Fibroblast of skin of left quadriceps (primary cell): ENCODE measurements at places on chromosomes 5 and 9.
A peak's percentile ranks its signal among the peaks of the same experiment; 100 is the strongest.

- DNase-seq: no peak
Measured at GRCh38 chr9:111831371-111832108, 36.8 kb upstream of the SHOC1 start.

GRCh38 chr5:135178476-135179155, 144.6 kb upstream of the PITX1 start:
- no peak for DNase-seq

DNA sequence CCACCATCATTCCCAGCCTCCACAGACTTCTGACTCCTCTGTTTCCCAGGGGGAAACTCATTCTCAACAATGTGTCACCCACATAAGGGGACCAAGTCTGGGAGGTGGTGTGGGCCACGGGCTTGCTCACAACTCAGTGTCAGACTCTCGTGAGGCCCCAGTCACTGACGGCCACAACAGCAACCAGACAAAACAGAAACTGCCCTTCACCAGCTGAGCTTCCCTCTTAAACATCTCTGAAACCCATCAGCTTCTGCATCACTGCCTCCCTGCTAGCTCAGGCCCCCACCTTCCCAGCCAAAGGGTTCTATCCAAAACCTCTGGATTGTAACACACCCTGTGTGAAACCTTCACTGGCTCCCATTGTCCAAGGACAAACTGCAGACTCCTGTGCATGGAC, 273.4 kb downstream of the CDK5RAP2 start:
- no peak for DNase-seq

DNA sequence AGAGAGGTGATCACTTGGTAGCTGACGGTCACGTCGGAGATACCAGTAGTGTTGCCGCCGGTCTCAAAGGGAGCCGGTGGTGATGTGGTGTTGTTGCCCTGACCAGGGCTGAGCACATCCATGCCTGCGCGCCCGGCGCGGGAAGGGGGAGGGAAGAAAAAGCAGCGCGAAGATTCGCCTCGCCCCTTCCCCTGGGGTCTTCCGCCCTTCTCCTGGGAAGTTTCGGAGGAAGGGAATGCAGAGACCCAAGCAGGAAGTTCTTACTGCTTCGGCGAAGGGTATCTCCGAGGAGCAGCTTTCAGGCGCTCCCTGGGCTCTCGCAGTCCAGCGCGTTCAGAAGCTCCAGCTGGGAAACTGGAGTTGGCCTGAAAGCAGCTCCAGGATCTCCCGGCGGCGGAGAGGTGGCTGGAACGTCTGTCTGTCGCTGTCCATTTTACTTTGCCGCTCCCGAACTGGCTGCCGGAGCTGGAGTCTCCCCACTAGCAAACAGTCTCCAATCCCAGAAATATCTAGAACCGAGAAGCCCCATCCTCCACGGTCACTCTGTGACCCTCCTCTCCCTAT, 565 bp downstream of the HTR1A start:
- no peak for DNase-seq

DNA sequence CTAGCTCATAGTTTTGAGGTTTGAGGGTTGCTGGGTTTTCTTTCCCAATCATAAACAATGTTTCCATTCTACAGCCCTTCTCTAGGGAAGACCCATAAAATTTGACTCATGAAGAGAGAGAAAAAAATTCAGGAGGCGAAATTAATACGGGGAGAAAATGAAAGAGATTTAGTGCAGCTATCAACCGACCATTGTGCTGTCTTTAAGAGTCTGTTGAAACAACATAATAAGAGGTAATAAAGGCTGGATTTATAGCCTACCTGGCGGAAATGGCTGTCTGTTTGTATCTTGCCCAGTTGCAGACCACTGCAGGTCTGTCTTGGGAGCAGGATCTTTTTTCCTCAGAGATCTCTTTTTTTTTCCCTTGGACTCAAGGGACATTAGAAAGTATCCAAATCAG, 66.9 kb downstream of the TLR4 start:
- peak; percentile 9 for DNase-seq

GRCh38 chr9:97525451-97525850, 24.0 kb downstream of the TMOD1 start:
- no peak for DNase-seq
